ENCODE measurements at places on chromosomes 2 and 18. TPM values are rescaled to one million over a fixed set of nuclear protein-coding genes. Genes with fewer than 3 reads are reported as not detected.

DNA sequence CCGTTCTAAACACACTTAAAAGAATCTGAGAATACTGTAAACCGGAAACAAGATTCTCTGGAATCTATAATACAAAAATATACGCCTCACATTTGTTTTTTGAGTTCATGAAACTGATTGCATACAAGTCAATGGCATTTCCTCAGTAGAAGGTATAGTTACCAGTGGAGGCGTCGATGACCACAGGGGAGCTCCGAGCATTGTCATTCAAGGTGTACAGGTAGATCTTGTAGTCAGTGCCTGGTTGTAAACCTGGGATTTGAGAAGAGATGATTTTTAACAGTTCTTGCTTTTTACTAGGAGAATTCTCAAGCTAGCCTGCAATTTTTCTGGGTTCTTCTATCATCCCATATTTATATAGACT lies 60.4 kb downstream of the FN1 start:
- H3K36me3 ChIP-seq = peaks cover 28% of the 10 kb centered on the region
- no peak overlapping the region for H3K4me3 ChIP-seq
- H3K4me1 ChIP-seq = no peaks in the 10 kb centered on the region
- no peaks in the 10 kb centered on the region for H3K27me3 ChIP-seq

Gene CYRIA
- 3.9 TPM for total RNA-seq

Gene MRPL30
- total RNA-seq = 26.7 TPM

GRCh38 chr2:187148059-187148714 lies 299.2 kb upstream of the ZSWIM2 start:
- no peak for DNase-seq
- no peaks in the 10 kb centered on the region for H3K36me3 ChIP-seq
- no peaks in the 10 kb centered on the region for H3K27me3 ChIP-seq
- no peaks in the 10 kb centered on the region for H3K4me1 ChIP-seq
- H3K4me3 ChIP-seq = no peak overlapping the region

Gene ACVR2A
- 38.7 TPM for total RNA-seq

DNA sequence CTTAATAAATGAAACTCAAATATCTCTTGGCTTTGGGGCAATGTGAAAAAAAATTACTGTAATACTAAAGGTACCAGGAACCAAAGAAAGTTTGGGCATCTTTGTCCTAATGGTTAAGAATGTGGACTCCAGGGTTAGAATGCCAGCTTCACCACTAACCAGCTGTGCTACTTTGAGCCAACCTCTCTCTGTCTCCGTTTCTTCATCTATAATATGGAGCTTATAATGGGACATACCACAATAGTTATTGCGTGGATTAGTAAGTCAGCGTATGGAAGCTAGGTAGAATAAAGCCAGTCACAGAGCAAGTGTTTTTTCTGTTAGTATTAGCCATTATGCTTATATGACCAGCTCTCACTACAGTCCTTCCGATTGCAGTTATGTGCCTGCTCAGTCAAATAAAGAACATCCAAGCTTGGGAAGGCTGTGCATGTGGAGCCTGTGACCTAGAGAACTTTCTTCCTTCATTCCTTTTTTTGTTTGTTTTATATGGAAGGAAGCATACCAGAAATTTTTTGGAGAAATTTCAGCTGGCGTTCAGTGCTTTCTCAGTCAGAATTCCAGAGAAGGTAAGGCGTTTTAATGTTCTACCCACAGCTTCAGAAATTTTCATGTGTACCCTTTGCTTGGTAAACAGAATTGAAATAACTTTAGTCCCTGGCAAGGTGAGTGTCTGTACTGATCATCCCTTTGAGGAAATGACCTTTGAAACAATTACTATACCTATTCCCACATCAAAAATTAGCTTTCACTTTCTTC lies 114.0 kb upstream of the RND3 start:
- no peak overlapping the region for H3K27ac ChIP-seq
- H3K4me1 ChIP-seq = no peaks in the 10 kb centered on the region
- no peaks in the 10 kb centered on the region for H3K27me3 ChIP-seq
- H3K36me3 ChIP-seq = no peaks in the 10 kb centered on the region
- DNase-seq = no peak

- H3K27ac ChIP-seq = no peak overlapping the region
- no peak overlapping the region for H3K4me3 ChIP-seq
- H3K36me3 ChIP-seq = no peaks in the 10 kb centered on the region
- no peaks in the 10 kb centered on the region for H3K27me3 ChIP-seq
- DNase-seq = no peak
- peaks cover 24% of the 10 kb centered on the region for H3K4me1 ChIP-seq
Measured at GRCh38 chr2:32976409-32977063, 29.8 kb downstream of the LTBP1 start.

Gene RSAD2
- total RNA-seq = not detected

Gene ACYP2
- total RNA-seq = 20.2 TPM

DNA sequence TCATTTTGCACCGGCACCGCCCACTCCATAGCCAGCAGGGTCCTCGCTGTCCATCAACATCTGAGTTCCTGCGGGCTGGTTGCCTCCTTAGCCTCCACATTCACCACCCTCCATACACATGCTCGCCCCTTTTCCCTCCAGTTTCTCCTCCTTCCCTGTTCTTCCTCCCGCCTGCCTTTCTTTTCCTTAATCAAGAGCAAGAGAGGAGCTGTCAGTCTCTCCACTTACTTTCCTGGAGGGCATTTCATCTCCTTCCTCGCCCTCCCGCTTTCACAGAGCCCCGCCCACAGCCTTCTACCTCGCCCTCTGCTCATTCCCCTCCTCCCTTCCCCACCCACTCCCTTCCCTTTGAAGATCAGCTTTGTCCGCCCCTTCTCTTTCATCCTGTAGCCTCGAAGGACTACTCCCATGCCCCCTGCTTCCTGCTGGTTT lies 13.8 kb upstream of the ZBTB7C start:
- H3K27me3 ChIP-seq = peaks cover 6% of the 10 kb centered on the region
- H3K4me3 ChIP-seq = no peak overlapping the region
- no peak overlapping the region for H3K27ac ChIP-seq
- DNase-seq = no peak

DNA sequence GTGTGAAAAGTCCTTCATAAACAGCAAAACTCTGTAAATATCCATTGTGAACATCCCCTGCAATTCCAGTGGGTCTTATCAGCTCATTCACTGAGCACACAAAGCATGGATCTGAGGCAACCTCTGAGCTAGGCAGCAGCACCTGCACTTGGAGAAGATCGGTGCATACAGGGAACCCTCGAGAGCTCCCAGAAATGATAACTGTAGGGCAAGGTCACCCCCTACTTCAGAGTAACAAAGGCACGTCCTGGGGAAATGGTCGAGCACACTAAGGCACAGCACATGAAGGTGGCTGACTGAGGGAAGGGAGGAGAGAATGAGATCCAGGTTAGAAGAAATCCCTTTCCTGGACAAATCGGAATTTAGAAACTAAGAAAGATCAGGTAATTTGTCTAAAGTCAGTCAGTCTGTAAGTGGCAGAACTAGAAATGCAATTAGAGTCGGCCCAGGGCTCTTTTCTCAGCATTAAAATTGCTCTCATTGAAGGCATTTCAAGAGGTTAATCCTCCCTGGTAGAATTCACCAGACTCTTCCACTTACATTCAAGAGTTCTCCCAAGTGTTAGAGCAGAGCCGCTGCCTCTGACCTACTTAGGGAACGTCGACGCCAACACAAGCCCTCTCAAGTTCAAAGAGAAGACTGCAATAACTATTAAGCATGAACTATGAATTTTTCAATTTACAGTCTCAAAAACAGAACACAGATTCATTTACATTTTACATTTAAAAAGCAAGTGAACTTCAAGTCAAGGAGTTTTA lies 45.9 kb downstream of the PXDN start:
- no peak for DNase-seq
- no peak overlapping the region for H3K4me3 ChIP-seq
- no peak overlapping the region for H3K27ac ChIP-seq
- no peaks in the 10 kb centered on the region for H3K4me1 ChIP-seq
- H3K36me3 ChIP-seq = no peaks in the 10 kb centered on the region

Gene DSG1
- 1,743 TPM for total RNA-seq

DNA sequence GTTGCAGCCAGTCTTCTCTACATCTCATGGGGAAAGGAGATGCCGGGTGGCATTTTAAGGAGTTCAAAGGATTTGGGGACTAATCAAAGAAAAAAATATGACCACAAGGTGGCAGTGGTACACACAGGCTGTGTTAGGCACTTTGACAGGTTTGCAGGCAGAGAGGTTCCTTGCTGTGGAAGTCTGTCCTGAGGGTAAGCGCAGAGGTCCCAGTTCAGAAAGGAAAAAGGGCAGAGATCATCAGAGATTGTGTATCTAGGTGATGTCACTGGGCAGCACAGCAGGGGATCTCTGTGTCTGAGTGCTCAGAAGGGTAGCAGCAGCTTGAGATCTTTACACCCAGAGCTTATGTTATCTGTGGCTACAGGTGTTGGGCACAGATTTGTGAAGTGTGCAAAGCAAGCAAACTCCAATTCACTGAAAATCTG lies 231.4 kb downstream of the LRRTM1 start:
- H3K27ac ChIP-seq = no peak overlapping the region
- H3K27me3 ChIP-seq = no peaks in the 10 kb centered on the region
- DNase-seq = no peak
- H3K4me3 ChIP-seq = no peak overlapping the region

GRCh38 chr2:158714420-158714819 lies 80.7 kb upstream of the DAPL1 start:
- no peaks in the 10 kb centered on the region for H3K27me3 ChIP-seq
- H3K4me3 ChIP-seq = no peak overlapping the region
- H3K4me1 ChIP-seq = peaks cover 2% of the 10 kb centered on the region
- H3K27ac ChIP-seq = no peak overlapping the region
- H3K36me3 ChIP-seq = no peaks in the 10 kb centered on the region
- DNase-seq = no peak

Gene PGAP1
- total RNA-seq = 84.2 TPM

DNA sequence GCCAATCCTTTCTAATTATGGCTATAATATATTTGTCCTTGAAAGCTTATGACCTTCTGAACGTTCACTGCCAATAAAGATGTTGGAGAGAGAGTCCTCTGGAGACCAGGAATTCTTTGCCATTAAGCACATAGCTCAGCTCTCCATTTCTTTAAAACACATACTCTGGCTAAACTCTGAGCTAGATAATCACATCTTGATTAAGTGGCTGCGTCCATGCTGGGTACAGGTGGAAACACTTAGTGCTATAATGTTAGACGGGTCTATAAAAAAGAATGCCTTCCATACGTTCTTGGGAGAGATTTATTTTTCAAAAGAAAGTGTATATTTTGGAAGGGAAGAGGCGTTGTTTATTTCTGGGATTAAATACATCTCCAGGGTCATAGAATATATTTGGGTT lies 314.5 kb downstream of the LPIN1 start:
- DNase-seq = no peak
- H3K36me3 ChIP-seq = no peaks in the 10 kb centered on the region
- H3K27ac ChIP-seq = no peak overlapping the region
- H3K27me3 ChIP-seq = no peaks in the 10 kb centered on the region
- H3K4me3 ChIP-seq = no peak overlapping the region
- no peaks in the 10 kb centered on the region for H3K4me1 ChIP-seq

DNA sequence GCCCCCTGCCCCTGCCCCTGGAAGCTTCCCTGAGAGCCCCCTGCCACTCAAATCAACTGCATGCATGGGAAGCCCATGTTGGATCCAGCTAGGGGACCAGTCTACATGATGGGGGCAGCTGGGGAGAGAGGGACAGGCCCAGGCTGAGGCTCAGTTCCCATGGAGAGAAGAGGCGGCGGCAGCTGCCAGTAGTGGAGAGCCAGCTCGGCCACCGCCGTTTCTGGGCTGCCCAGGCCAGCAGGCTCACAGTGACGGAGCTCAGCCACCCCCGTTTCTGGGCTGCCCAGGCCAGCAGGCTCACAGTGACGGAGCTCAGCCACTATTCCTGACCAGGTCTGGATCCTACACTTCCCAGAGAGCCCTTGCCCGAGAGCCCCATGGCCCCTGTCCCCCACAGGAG lies 3.6 kb downstream of the MAB21L4 start:
- no peak for DNase-seq
- H3K4me1 ChIP-seq = peaks cover 51% of the 10 kb centered on the region
- peak overlapping the region; percentile 21 for H3K4me3 ChIP-seq
- no peaks in the 10 kb centered on the region for H3K27me3 ChIP-seq
- H3K36me3 ChIP-seq = no peaks in the 10 kb centered on the region

- H3K27ac ChIP-seq = peak overlapping the region; percentile 99
- DNase-seq = peak; percentile 84
- H3K36me3 ChIP-seq = no peaks in the 10 kb centered on the region
- H3K27me3 ChIP-seq = no peaks in the 10 kb centered on the region
- H3K4me1 ChIP-seq = peaks cover 33% of the 10 kb centered on the region
- peak overlapping the region; percentile 97 for H3K4me3 ChIP-seq
Measured at GRCh38 chr2:160492401-160493226, 993 bp downstream of the RBMS1 start.
